ENCODE measurements at places on chromosomes 4 and X.

DNA sequence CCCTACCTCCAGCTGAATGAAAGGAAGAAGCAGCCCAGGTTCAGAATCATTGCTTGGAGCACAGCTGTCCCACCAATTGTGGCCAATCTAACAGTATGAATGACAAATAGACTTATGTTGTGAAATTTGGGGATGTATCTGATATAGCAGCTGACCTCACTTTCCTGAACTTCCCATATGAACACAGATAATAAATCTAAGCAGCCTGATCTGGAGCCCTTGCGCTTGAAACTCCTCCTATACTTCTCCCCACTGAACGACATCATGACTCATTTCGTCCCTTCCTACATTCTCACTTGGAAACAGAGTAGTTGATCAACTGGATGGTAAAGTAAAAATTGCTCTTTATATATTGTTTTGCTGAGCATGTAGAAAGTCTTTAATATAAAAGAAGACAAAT, 24.2 kb upstream of the AMELX start:
- peaks cover 3% of the 10 kb centered on the region for H3K27me3 ChIP-seq
- no peak overlapping the region for H3K27ac ChIP-seq
- H3K4me1 ChIP-seq = no peaks in the 10 kb centered on the region

- no peak overlapping the region for H3K4me3 ChIP-seq
- H3K27ac ChIP-seq = no peak overlapping the region
- DNase-seq = no peak
- H3K36me3 ChIP-seq = no peaks in the 10 kb centered on the region
These were observed 1012.0 kb downstream of the RPA4 start for GRCh38 chrX:97895751-97896150.

- no peak overlapping the region for H3K27ac ChIP-seq
- H3K4me1 ChIP-seq = no peaks in the 10 kb centered on the region
- H3K36me3 ChIP-seq = no peaks in the 10 kb centered on the region
- H3K27me3 ChIP-seq = no peaks in the 10 kb centered on the region
- no peak for DNase-seq
- H3K4me3 ChIP-seq = no peak overlapping the region
These were observed 124.2 kb upstream of the RBPJ start for GRCh38 chr4:26196567-26196966.

- no peak overlapping the region for H3K27ac ChIP-seq
- no peaks in the 10 kb centered on the region for H3K27me3 ChIP-seq
- no peak overlapping the region for H3K4me3 ChIP-seq
- no peaks in the 10 kb centered on the region for H3K4me1 ChIP-seq
- H3K36me3 ChIP-seq = no peaks in the 10 kb centered on the region
These were observed 508.0 kb upstream of the CXorf51A start for GRCh38 chrX:147322496-147322895.

GRCh38 chrX:17062065-17062464, 115.6 kb downstream of the REPS2 start:
- no peak overlapping the region for H3K4me3 ChIP-seq
- H3K36me3 ChIP-seq = no peaks in the 10 kb centered on the region
- no peak for DNase-seq
- H3K27me3 ChIP-seq = peaks cover 9% of the 10 kb centered on the region

DNA sequence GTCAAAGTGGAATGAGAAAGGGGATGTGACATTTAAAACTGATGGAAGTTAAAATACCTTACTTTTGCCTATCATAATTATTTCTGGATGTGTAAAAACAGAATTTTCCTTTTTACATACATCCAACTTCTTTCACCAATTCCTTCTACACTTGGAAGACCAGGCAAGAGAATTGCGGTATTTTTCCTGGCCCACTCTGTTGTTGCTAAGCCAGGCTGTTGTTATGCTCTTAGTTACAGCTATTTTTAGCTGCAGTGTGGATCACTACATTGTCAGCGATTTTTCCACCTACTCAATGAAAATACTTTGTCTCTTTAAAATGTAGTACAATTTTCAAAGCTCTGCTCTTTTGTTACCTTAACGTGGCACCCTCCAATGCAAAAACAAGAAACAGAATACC, 43.4 kb downstream of the NKX6-1 start:
- H3K4me1 ChIP-seq = no peaks in the 10 kb centered on the region
- H3K27ac ChIP-seq = no peak overlapping the region
- no peaks in the 10 kb centered on the region for H3K27me3 ChIP-seq

- no peak for DNase-seq
- no peaks in the 10 kb centered on the region for H3K4me1 ChIP-seq
- H3K27ac ChIP-seq = no peak overlapping the region
- no peaks in the 10 kb centered on the region for H3K27me3 ChIP-seq
These were observed 101.4 kb downstream of the FIP1L1 start for GRCh38 chr4:53478671-53479456.

DNA sequence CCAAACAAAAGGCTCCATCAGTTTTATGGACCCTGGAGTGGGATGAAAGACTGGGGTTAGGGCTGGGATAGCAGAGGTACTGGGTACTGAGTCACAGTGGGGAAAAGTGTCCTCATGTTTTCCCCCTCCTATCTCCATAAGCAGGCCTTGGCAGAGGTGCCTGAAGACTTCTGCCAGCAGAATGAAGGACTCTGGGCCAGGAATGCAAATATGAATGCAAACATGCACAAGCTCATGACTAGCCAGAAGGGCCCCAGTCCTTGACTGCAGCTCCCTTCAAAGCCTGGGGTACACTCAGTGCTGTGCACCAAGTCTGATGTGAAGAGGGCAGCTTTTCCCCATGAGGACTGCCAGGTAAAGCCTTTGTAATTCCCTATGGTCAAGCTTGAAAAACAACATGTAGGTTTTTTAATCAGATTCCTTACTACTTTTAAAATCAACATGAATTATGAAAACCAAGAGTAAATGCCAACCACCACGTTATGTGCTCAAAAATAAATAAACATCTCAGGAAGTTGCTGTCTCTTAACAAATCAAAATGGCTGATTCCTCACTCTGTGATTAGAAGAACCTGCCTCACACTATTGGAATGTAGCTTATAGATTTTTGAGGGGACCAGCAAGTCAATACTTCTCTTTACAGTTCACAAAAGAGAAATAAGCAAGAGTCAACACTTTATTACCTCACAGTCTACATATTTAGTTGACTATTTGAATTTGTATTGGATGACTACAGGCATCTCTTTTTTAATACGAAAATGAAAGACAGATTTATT, 1512.0 kb downstream of the ARAP2 start:
- no peaks in the 10 kb centered on the region for H3K27me3 ChIP-seq
- H3K4me3 ChIP-seq = no peak overlapping the region
- H3K27ac ChIP-seq = no peak overlapping the region
- no peaks in the 10 kb centered on the region for H3K36me3 ChIP-seq
- DNase-seq = no peak

DNA sequence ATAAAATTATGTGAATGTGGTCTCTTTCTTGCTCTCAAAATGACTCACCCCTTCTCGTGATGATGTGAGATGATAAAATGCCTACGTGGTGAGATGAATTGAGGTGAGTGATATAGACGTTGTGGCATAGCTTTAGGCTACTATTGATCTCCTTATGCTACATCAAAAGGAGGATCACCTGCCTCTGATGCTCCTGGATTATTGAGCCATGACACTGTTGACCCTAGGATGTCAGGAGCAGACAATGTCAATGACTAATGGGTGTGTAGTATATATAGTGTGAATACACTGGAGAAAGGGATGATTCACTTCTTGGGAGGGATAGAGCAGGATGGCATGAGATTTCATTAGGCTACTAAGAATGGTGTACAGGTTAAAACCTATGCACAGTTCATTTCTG, 210.7 kb upstream of the PRPS2 start:
- H3K36me3 ChIP-seq = no peaks in the 10 kb centered on the region
- H3K27me3 ChIP-seq = no peaks in the 10 kb centered on the region
- DNase-seq = no peak
- no peak overlapping the region for H3K27ac ChIP-seq

DNA sequence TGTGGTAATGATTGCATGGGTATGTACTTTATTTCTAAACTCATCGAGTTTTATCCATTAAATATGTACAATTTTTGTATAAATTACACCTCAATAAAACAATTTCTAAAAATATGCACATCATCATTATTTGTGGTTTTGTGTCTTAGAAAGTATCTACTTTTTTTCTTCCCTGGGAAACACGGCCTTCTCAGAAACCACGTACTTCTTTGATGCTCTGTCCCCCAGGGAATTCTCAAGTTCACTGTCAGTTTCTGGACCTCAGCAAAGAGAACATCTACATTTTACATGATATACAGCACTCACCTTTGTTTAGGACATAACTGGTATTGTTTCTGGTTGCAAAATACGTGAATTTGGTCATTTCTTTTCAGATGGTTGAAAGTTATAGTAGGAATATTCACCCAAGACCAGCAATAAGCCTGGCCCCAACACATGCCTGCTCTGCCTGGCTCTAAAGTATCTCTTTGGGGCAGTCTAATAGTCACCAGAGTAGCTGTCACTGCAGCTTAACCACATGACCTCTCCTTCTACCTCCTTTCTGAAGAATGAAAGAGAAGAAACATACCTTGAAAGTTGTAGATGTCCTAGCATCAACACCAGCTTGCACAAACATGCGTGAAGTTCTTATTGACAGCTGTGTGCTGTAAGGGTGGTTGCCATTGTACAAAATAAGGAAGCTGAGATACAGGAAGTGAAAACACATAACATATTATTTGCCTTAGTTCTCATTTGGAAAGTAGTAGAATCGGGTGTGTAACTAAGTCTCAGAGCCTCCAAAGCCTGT, 48.4 kb upstream of the SPANXN4 start:
- no peak overlapping the region for H3K27ac ChIP-seq
- no peak for DNase-seq
- no peak overlapping the region for H3K4me3 ChIP-seq
- H3K27me3 ChIP-seq = no peaks in the 10 kb centered on the region
- no peaks in the 10 kb centered on the region for H3K4me1 ChIP-seq

Measured in kidney (tissue), 22 donors.